ENCODE measurements at places on chromosomes 7 and 10.

DNA sequence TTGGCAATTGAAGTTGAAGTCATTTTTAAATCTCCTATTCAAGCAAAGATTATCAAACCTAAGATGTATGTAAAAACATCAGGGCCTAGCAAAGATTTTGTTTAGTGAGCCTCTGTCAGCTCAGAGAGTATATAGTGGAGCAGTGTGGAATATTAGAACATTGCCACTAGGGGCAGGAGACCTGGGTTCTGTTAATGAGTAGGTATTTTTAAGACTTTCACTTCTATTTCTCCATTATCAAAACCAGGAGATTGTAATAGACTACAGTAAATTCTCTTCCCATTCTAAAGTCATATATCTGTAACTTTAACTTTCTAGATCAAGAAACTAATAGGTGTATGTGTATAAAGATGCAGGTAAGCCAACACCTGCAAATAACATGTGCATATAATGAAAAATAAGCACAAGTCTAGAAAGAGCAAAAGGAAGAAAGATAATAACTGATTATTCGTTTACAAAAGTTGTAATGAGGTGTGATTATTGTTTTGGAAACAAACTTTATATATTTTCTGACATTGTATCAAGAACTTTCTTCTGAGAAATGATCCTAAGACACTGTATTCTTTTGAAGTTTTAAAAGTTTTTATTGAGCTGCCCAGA is 64.4 kb downstream of the KCND2 start:
- DNase-seq: no peak

- DNase-seq: no peak
Measured at GRCh38 chr7:27958933-27959548, 219.1 kb downstream of the TAX1BP1 start.

- DNase-seq: no peak
Measured at GRCh38 chr10:18268005-18268404, 127.8 kb downstream of the CACNB2 start.

DNA sequence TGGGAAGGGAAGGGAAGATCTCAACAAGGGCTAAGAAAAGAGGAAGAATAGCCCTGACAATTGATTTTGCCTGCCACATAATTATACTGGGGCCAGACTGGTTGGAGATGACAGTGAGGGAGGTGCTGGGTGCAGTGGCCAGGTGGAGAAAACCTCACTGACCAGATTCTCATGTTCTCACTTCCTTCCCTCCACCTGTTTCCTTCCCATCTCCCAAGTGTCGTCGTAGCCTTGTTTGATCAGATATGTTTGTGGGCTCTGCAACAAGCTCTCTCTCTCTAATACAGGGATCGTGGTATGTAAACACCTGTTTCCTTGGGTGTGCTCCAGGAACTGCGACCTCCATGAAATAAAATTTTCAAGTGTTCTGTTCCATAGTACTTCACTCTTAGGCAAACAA is 60.2 kb downstream of the VCL start:
- DNase-seq: no peak

DNA sequence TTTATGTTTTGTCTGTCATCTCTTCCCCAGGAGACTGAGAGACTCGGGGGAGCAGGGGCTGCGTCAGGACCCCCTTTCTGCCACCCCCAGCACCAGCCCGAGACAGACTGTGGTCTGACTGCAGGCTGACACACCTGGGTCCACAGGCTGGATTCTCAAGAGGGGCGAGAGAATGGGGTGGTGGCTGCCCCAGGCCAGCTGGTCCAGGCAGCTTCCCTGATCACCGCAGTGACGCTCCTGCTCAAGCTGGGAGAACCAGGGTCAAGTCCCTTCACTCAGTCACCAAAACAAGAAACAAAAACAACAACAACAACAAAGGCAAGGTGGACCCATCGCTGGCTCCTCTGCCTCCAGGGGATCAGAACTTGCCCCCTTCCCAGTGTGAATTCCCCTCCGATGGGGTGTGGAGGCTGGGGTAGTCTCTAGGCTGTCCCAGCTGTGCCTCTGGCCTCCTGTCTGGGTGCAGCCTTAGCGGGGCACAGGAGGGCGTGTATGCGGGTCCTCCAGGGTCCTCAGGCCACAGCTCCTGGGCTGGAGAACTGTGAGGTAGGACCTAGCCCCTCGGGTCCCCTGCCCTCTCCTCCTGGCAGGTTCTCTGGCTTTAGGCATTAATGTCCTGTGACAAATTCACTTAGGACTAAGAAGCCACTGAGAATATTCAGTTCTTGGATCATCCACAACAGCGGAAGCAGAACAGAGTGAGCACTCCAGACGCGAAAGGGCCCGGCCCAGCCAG is 40.6 kb downstream of the PRKAG2 start:
- no peak for DNase-seq

DNA sequence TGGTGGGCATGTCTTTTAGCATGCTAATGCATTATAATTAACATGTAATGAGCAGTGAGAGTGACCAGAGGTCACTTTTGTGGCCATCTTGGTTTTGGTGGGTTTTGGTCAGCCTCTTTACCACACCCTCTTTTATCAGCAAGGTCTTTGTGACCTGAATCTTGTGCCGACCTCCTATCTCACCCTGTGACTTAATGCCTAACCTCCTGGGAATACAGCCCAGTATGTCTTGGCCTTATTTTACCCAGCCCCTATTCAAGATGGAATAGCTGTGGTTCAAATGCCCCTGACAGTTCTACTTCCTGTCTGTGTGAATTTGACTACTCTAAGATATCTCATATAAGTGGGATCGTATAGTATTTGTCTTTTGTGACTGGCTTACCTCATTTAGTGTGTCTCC is 85.1 kb downstream of the EEPD1 start:
- DNase-seq: no peak

DNA sequence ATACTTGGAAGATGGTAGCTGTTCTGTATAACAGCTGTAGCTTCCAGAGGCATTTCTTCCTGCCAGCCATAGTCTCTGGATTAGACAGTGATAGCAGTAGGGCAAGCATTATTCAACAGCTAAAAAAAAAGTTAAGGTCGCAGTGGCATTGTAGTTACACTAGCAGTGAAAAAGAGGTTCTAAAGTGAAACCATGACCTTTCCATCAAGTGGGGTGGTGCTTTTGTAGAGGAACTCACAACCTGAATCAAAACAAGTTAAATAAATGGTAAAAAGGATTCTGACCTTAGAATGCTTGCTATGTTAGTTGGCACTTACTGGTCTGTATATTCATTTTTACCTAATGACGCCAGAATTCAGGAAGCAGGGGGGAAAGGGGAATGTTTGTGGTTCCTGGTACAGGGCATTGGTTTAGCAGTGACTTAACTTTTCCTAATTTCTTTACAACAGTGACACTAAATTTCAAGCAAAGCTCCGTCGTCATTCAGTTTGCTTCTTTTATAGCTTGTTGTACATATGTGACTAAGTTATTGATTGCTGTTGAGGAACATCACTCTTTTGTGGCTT is 55.0 kb downstream of the GBF1 start:
- DNase-seq: no peak

GRCh38 chr7:81457852-81458522 is 311.9 kb downstream of the HGF start:
- DNase-seq: no peak

- no peak for DNase-seq
Measured at GRCh38 chr10:72277340-72277995, 3.7 kb downstream of the DDIT4 start.

GRCh38 chr7:55500117-55500756 is 72.1 kb downstream of the VOPP1 start:
- DNase-seq: no peak

DNA sequence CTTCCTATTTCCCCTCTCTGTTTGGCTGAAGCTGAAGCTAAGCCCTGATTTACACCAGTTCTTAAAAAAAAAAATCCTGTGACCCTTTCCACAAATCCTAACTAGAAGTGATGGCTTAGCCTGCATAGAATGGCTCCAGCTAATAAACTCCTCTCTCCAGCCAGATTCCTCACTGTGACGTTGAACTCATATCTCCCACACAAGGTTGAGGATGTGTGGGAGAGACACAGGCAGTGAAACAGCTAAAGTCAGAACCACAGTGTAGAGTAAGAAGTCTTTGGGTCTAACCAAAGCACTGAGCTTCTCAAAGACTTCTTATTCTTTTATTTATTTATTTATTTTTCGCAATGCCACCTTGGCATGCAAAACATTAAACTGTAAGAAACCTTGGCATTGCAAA is 268.3 kb downstream of the SNX13 start:
- no peak for DNase-seq

GRCh38 chr7:134649226-134649775 is 2.6 kb downstream of the BPGM start:
- no peak for DNase-seq

- DNase-seq: no peak
Measured at GRCh38 chr10:129320340-129320739, 146.7 kb upstream of the MGMT start.

DNA sequence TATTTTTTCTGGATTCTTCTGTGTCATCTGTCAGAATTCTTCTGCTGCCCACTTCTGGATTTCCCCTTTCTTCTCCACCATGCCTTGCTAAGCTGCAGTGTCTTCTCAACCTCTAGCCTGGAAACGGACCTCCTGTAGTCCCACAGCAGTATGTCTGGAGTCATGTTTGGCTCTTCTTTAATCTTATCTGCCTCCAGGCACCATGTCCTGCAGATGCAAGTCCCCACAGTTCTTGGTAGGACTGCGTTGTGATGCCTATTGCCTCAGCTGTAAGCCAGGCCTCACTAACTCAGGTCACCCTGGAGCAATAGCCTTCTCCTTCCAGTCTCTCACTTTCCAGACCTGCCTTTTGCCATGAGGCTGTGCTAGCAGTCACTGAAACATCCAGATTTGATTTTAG is 268.3 kb downstream of the POM121L12 start:
- DNase-seq: no peak

DNA sequence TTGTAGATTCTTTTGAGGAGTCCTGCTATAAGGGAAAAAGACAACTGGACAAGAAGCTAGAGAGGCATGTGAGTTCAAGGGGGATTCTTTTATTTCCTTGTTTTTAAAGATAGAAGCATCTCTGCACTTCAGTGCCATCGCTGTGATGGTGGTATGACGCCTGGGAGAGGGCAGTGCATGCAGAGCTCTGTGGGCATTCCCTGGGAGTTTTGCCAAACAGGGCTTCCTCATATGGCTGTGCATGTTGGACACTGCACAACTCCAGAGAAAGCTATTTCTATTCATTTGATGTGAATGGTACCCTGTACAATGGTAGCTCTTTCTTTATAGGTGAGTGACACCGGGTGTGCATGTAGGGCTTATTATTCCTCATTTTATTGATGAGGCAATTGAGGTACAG is 599.5 kb upstream of the DPP6 start:
- no peak for DNase-seq

- DNase-seq: peak; percentile 73
Measured at GRCh38 chr7:155198901-155199845, 98.5 kb upstream of the INSIG1 start.

- no peak for DNase-seq
Measured at GRCh38 chr7:42639930-42640329, 271.9 kb downstream of the C7orf25 start.

- no peak for DNase-seq
Measured at GRCh38 chr10:58063861-58064480, 203.7 kb downstream of the IPMK start.

DNA sequence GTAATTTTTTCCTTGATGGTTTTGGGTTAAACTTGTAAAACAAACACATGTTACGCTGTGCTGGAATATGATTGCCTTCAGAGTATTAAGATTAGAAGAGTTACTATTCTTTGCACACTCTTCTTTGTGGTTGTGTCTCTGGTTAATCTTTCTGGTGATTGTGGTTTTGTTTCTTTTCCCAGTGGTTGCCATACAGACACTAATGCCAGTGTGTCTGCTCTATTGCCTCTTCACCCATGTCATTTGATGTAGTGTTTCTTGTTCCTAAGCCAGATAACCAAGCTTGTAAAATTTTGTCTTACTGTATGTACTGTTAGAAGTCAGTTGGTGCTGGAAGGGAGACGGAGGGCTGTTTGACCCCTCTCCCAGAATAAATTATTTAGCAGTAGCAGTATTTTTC is 124.8 kb downstream of the PHTF2 start:
- DNase-seq: no peak

GRCh38 chr7:92639213-92639896 is 49.2 kb upstream of the FAM133B start:
- DNase-seq: peak; percentile 20

DNA sequence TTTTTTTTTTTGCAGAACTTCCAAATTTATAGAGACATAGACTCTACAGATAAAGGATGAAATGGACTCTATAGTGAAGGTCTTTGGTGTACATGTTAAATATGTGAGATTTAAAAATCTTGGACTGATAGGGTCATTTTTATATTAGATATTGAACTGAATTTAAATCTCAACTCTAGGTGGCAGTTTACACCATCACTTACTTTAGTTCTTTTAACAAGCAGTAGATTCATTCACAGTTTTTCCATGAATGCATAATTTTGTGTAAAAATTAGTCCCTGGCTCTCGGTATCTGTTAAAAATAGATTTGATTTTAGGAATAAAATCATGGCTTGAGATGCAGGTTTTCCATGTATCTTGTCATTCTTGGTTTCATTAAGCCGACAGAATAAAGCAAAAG is 31.1 kb upstream of the SNX13 start:
- no peak for DNase-seq

DNA sequence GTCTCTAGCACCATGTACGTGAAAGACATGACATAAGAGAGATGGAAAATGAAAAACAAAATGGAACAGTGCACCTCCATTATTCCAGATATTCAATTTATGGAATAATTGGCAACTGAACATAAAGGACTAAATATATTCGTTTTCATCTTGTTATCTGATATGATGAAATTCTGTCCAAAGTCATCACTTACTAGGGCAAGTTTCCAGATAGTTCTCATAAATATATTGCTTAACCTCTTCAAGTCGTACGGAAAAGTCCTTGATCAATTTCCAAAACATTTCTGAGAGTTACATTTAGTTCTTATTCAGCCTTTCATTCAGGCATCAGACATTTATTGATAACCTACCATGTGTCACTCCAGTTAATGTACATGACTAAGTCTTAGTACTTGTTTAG is 185.2 kb downstream of the HGF start:
- no peak for DNase-seq

GRCh38 chr10:32141018-32141807 is 85.0 kb upstream of the KIF5B start:
- no peak for DNase-seq

DNA sequence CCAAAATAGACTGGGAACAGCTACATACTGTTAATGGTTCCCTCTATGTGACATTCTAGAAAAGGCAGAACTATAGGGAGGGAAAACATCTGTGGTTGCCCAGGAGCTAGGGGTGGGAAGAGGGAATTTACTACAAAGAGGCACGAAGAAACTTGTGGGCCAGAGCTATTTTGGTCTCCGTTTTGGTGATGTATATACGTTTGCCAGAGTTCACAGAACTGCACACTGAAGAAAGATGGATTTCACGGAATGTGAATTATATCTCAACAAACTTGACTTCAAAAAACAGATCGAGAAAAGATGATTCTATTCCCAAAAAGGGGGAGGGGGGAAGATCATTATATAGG is 386 bp upstream of the AS3MT start:
- no peak for DNase-seq

GRCh38 chr10:10892290-10892875 is 125.3 kb upstream of the CELF2 start:
- DNase-seq: no peak

- DNase-seq: peak; percentile 36
Measured at GRCh38 chr10:22666287-22667092, 47.9 kb downstream of the PIP4K2A start.

- no peak for DNase-seq
Measured at GRCh38 chr7:47423196-47423595, 158.7 kb downstream of the TNS3 start.

Data from stimulated activated naive CD4-positive, alpha-beta T cell treated with Interleukin-2 at 50 U/mL for 16 hours (primary cell).